ELF-1 (cell line): ENCODE measurements at places on chromosomes 12 and 14.

- DNase-seq, result no peak
Measured at GRCh38 chr12:63949902-63950301, 105.4 kb downstream of the SRGAP1 start.

DNA sequence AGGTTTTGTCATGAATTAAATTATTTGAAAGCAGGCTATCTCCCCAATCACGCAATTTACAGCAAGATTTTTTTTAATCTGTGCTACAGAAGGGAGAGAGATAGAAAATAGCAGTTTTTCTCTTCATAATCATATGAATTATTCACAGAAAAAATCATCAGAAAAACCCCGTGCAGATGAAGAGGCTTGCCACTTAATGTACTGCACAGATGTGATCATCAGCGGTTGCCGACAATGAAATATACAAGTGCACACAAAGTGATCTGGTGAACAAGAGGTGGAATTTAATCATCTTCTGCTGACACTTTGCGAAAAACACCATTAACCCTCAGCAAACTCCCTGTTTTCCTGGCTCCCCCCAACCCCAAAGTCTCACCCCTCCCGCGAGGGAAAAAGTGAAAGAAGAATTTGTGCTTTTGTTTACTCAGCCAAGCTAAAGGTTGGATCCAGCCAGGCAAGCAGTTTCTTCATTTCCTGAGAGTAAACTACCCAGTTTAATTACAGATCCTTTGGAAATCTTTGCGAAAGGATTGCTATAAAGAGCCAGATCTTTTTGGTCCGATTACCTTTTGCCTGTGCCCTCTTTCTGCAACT is 3.1 kb upstream of the LMO3 start:
- no peak for DNase-seq

GRCh38 chr12:28851781-28852180 is 297.3 kb upstream of the FAR2 start:
- DNase-seq, result no peak

DNA sequence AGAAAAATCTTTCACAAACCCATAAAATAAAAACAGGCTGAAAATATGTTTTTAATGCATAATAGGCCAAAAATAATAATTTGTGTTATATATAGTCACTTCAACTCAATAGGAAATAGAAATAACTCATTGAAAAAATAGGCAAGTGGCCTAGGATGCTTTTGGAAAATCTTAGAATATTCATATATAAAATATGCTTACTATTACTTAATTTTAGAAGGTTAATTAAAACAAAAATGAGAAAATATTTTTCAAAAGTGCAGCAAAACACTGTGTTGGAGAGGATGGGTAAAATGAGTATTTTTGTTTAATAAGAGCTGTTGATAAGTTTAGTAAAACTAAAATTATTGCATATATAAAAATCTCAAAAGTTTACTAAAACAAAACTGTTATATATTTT is 308.0 kb upstream of the ATXN7L3B start:
- DNase-seq, result no peak

GRCh38 chr12:131816495-131816894 is 11.7 kb upstream of the MMP17 start:
- DNase-seq, result no peak

GRCh38 chr12:120649442-120650232 is 9.2 kb downstream of the CABP1 start:
- peak; percentile 67 for DNase-seq

GRCh38 chr14:68246074-68246785 is 426.7 kb downstream of the RAD51B start:
- DNase-seq, result no peak

DNA sequence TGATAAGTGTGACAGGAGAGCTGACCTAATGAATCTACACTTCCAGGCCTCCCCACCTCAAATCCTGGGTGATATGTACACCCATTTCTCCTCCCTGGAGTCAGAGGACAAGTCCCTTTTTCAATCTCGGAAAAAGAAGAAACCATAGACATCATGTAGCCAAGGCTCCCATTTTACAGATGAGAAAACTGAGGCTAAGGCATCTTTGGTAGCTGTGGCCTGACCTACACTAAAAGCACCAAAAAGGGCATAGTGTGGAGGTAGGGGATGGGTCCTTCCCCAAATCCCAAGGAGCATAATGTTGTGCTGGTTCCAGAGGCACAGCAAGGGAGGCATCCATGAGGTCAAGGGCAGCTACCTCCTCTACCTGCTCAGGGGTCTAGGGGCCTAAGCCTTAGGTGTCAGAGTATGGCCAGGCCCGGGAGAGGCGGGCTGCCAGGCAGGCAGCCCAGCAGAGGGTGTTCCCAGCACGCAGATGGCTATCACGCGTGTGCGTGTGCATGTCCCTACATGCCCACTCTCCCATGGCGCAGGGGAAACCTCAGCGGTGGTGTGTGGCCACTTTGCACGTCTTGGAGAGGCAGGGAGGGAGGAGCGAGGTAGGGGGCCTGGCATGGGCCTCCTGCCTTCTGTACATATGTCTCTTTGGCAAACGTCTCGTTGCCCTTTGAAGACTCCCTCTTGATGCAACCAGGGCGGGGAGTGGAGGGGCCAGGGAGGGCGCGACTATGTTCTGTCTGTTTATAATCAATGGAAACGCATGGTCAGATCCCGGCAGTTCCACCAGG is 2.5 kb downstream of the PGF start:
- DNase-seq, result no peak

DNA sequence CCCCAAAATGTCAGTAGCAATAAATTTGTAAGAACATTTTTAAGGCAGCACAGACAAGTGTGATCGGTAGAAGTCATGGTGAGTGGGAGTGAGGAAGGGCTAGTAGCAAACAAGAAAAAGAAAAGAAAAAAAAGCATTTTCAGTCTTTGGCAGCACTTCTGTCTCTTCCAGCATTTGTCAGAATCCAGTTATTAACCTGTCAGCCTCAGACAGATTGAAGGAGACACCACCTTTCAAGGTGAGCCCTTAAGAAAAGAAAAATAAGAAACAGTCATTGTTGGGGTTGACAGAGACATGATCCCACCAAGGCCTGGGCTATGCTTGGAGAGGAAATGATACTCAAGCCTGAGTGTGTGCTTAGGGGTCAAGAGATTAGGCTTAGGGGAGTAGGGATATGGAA is 947.4 kb downstream of the NRXN3 start:
- DNase-seq, result no peak

- peak; percentile 79 for DNase-seq
Measured at GRCh38 chr14:103057372-103058163, at the start of gene CDC42BPB. TSS of gene CDC42BPB (minus strand) at chr14:103057549. CDS start at chr14:103057173, 376 bp downstream.

DNA sequence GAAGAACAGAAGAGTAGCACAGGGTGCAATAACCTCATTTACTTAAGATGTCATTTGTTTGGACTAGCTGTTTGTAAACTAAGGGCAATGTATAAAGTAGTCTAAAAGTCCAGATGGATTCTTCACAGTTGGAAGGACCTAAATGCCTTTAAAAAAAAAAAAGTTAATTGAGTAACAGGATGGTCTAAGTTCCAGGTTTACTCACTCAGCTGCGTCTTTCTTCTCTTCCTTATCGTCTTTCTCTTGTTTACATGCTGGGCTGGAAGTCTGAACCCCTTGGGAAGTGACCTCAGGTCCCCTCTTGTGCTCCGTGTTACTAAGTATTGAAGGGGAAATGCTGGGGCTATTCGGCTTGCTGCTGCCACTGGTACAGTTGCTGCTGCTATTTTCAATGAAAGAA is 82.5 kb downstream of the SH2B3 start:
- no peak for DNase-seq

- DNase-seq, result no peak
Measured at GRCh38 chr12:29676676-29677075, 107.1 kb downstream of the TMTC1 start.

DNA sequence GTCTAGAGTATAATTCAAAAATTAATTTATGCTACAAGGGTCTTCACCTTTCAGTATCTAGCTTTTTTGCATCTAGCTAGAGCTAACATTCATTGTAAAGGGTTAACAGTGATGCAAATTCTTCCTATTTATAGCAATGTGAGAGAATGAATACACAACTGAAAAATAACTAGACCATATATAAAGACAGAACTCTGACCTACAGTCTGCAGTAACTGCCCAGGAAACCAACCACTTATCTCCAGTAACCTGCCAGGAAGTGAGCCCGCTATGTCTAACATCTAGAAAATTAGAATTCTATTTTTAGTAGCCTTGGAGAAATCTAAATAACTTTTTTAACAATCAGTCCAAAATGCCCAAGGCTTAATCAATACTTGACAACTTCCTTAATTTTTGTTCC is 1021.9 kb downstream of the LRFN5 start:
- no peak for DNase-seq

GRCh38 chr12:58189030-58189429 is 247.7 kb downstream of the ATP23 start:
- no peak for DNase-seq

- DNase-seq, result no peak
Measured at GRCh38 chr14:43165651-43166050, 1341.4 kb downstream of the FSCB start.

DNA sequence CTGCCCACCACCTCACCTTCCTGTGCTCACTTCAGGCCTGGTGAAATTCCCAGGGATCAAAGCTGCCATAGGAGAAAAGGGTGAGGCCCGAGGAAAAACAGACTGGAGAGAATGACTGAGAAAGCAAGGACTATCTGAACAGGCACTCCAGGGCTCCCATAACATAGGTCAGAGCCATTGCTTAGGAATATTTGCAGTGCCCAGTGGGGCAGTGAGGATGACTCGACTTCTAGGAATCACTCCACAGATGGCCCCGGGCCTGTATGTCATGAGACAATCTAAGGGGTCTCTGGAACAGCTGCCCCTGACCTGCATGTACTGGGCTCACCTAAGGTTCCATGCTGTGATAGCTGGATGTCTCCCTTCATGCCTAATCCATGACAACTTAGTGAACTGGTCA is 51.6 kb downstream of the GPHB5 start:
- DNase-seq, result no peak

- DNase-seq, result no peak
Measured at GRCh38 chr12:12510141-12510540, 52.5 kb downstream of the DUSP16 start.

- DNase-seq, result peak; percentile 23
Measured at GRCh38 chr14:70716958-70717357, 75.2 kb downstream of the TTC9 start.

- no peak for DNase-seq
Measured at GRCh38 chr12:107243341-107243740, 150.0 kb upstream of the CRY1 start.

GRCh38 chr14:91496790-91497189 is 13.3 kb downstream of the PPP4R3A start:
- DNase-seq, result no peak

DNA sequence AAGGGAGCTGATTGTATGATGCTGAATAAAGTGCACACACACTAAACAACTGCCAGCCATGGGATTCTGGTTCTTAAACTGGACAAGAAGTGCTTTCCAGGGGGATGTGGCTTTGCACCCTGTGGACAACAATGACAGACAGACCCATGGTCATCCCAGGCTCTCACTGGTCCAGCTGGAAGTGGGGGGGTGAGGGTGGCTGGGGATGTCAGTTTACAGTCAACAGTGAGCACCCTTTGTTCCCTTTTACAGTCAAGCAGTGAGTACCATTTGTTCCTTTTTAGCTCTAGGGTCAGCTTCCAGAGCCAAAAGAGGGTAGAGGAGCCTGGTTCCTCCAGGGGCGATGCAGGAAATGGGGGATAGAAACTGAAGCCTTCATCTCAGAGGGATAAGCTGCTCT is 100.7 kb downstream of the SMOC1 start:
- DNase-seq, result no peak

DNA sequence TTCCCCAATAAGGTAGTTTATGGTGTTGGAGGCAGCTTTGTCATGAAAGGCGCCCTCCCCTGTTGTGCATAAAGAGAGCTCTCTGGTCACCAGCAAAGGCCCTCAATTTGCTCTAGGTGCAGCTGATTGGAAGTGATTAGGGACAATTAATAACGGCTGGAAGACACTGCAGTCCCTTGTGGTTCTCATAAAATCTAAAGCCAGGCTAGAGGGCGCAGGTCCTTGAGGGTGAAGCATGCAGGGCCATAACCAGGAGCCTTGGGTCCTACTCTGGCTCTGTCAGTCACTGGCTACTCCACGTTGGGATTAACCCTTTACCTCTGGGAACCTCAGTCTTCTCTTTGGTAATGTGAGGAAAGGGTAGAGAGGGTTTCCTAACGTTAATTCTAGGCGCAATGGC is 1.9 kb downstream of the DAAM1 start:
- no peak for DNase-seq

DNA sequence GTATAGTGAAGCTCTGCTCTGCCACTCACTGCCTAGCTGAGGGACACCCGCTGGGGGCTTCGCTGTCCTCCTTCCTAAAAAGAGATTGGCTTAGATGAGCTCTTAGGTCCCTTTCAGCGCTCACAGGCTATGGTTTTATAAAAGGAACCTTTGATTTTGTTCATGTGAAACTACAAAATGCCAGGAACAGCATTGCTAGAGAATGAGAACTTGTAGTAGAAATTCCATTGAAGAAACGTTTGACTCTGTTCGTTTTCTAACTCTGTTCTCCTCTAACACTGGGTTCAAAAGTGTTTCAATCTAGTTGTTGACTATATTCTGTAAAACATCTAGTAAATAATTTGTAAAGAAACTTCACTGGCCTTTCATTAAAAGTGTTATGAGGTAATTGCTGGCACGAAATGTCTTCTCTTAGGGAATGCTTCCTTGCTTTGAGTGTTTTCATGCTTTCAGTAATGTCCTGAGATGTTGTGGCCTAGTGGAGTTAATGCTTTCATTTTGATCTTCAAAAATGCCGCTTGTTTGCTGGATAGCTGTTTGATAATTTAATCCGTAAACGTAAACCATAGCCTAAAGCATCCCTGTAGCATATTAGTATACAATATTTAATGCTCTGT is 1.6 kb downstream of the MARK3 start:
- no peak for DNase-seq

DNA sequence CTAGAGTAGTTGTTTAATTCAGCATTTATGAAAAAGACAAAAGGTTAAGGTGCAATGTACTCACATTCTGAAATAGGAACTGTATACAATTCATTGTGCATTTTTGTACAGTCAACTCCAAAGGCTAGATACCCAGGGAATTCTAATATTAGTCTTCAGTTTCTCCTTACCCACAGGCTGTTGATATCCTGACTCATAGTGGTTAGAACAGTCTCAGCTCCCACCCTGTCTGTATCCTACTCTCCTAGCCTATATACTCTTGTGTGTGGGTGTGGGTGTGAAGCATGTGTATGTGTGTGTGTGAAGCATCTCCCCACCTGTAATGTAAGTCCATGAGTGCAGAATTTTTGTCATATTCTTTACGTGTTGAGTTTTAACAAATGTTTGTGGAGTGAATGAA is 229.5 kb downstream of the NAV3 start:
- DNase-seq, result no peak

DNA sequence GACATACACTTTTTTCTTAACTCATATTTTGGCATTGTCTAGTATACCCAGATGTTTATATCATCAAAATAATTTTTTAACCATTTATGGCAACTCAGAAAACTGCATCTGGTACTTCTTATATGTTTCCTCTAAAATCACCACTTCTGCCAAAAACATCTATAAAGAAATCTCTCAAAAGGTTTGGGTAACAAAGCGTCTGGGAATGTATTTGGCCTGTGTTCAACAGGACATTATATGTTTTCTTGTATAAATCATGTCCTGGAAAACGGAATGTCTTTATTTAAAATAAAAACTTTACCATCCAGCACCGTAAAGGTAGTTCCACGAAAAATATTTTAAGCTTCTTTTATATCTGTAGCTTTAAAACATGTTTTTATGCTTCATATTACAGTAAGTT is 36.1 kb upstream of the FBLN5 start:
- no peak for DNase-seq
